Fibroblast of the aortic adventitia (primary cell): ENCODE measurements at places on chromosomes 2 and 18. TPM values are rescaled to one million over a fixed set of nuclear protein-coding genes. Genes with fewer than 3 reads are reported as not detected.

DNA sequence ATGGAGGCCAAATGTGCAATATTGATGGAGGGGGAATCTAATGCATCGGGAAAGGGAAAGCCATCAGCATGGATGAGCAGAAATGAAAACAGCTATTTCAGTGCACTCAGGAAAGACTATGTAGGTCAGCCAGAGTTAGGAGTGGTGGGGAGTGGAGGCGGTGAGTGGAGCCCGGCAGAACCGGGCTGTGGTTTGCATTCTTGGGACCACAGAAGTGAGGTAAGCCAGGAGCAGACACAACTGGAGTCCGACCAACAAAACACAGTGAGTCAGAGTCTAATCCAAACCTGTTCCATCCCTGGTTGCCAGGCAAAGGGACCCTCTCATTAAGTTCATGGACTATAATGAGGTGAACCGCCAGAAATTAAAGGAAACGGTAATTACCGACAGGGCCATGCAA, 61.1 kb upstream of the RAB12 start:
- peak; percentile 38 for DNase-seq

- DNase-seq: no peak
These were observed 134.2 kb downstream of the SMAD7 start for GRCh38 chr18:48816554-48816953.

- DNase-seq: no peak
These were observed 29.2 kb upstream of the ACVR1C start for GRCh38 chr2:157657858-157658257.

DNA sequence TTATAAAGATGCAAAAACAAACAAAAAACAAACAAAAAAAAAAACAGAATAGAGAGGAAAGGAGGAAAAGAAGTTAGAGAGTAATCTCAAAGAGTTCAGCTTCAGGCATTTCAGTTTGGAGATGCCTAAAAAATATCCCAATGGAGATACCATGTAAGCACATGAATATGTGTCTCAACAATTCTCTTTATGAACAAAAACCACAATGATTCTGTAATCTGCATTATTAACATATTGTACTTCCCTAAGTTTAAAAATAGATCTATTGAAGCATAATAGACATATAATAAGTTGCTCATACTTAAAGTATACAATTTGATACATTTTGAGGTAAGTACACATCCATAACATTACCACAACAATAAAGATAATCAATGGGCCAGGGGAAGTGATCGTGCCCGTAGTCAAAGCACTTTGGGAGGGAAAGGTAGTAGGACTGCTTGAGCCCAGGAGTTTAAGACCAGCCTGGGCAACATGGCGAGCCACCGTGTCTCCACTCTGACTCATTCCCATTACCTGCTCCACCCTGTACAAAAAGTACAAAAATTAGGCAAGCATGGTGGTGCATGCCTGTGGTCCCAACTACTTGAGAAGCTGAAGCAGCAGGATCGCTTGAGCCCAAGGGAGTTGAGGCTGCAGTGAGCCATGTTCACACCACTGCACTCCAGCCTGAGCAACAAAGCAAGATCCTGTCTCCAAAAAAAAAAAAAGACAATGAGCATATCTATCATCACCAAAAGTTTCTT, 158.9 kb downstream of the ATAD2B start:
- no peak for DNase-seq

The FHOD3 gene
- 3.0 and 3.3 TPM in 2 replicates for total RNA-seq
